ENCODE measurements at places on chromosomes 12 and 14.

GRCh38 chr14:36973806-36974442 lies 198.5 kb downstream of the SLC25A21 start:
- no peak for DNase-seq

- DNase-seq = no peak
Measured at GRCh38 chr14:98924046-98924445, 348.0 kb downstream of the BCL11B start.

- no peak for DNase-seq
Measured at GRCh38 chr14:97293659-97294058, 496.5 kb downstream of the VRK1 start.

DNA sequence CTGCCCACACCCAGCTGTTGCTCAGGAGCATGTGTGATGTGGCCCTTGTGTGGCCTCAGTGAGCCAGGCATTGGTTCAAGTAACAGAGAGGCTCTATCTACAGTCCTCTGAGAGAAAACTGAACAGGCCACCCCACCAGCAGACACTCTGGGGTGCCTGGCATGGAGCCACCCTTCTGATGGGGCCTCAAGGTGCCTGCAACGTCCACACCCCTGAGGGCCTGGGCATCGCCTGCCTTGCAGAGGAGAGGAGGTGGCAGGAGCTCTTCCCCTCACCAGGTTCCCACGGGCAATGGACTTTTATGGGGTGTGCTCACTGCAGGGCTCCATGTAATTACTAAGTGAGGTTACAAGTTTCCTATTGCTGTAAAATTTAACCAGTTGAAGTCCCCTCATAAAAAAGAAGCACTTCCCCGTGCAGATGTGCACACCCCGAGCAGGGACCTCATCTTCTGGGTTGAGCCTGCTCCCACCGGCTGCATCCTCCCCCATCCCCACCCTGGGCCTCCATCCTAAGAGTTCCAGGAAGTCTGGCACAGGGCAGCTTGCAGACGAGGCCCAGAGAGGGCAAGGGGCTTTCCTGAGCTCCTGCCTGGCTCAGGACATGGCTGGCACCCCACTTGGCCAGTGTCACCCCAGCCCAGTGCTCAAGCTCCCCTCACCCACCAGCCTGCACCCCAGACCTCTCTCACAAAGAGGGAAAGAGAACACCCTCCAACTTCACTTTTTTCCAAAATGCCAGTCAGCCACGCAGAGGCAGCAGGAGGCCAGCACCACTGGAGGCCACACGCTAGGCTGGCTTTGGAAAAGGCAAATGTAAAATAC lies 270.4 kb upstream of the RTL1 start:
- no peak for DNase-seq

- DNase-seq = no peak
Measured at GRCh38 chr12:26580619-26581018, 252.4 kb downstream of the ITPR2 start.

GRCh38 chr12:4894019-4894418 lies 15.7 kb upstream of the KCNA1 start:
- DNase-seq = no peak

DNA sequence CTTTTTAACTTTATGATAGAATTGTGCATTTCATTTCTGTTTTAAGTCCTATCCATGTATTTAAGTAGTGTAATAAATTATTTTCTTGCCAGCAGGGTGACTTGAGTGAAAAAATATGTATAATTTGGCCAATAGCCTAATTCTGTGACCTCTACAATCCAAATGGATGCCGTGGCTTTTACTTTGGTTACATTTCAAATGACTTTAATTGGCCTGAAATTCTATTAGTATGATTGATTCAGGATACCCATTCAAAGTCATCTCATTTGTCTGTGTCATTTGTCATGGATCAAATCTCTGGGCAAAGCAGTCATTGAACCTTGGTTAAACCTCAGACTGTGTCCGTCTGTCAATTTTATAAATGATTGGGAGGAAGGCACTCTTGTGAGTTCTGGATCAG lies 29.6 kb downstream of the CRADD start:
- DNase-seq = no peak

GRCh38 chr12:47449797-47450196 lies 256.0 kb downstream of the RPAP3 start:
- DNase-seq = no peak

- DNase-seq = no peak
Measured at GRCh38 chr12:68393417-68393816, 61.3 kb upstream of the MDM1 start.

DNA sequence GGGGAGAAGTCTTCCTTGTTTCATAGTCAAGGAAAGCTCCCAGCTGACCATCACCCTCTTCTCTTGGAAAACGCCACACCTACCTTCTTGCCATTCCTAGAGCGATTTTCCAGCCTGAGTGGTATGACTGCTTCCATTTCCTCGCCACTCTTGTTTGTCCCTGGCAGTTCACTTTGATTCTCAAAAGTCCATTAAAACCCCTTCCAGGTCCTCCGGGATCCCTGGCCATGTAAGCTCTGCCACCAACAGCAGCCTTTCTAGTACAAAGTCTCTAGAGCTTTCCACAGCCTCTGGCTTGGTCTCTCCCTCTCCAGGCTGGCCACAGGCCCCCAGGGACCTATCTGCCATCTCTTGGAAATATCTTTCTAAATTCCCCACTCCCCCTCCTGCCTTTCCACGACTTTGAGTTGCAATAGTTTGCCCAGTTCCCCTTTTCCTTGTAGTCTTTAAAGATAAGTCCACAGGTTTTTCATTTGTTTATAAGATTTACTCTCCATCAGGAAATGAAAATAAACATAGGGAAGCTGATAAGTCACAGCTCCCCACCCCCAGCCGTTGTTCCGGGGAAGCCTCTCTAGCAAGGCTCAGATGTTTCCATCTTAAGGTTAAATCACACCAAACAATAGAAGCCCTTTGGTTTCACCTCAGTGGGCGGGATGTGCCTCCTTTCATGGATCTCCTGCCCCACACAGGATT lies 42.9 kb upstream of the SINHCAF start:
- no peak for DNase-seq

DNA sequence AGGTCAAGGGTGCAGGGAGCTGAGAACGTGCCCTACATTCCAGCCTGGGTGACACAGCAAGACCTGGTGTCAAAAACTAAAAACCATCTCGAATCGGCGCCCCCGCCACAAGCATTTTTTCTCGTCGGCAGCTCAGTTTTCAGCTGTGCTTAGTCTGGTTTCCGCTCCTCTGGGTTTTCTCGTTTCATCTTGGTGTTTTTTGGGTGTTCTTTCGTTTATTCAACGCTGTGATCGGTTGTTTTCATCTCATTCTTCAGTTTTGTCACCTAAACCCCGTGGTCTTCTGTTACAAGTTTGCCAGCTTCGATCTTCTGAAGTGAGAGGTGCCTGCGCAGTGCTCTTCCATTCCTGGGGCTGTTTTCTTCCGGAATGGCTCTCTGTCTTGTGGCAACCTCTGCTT lies 41.4 kb downstream of the NOC4L start:
- DNase-seq = no peak

DNA sequence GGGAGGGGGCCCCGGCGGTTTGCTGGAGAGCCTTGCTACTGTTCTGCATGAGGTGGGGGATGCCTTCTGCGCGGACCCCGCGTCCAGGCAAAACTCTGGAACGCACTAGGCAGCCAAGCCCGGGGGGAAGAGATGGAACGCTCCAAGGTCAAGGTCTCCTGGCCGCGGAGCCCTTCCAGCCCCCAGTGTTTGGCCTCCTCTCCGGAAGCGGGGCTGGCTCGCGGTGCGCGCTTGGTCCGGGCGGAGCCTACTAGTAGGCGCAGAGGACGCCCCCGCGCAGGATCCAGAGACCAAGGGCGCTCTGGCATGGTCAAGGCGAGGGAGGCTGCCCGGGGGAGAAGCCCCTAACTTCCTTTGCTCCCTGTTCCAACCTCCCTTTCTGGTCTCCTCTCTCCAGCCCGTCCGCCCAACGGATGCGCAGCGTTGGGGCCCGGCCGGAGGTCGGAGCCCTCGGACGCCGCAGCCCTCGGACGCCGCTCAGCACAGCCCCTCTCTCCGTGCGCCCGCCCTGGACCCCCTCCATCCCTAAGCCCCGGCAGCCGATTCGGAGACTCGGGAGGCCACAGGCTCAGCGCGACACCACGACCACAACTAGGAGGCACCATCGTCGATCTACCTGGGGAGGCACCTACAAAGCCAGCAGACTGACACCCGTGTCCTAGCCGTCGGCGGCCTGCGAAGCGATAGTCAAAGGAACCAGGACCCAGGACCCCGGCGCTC lies 669 bp upstream of the KCNK13 start:
- no peak for DNase-seq

- no peak for DNase-seq
Measured at GRCh38 chr14:68606176-68606575, 186.7 kb downstream of the ZFP36L1 start.

- no peak for DNase-seq
Measured at GRCh38 chr12:116885491-116885890, 4.2 kb upstream of the HRK start.

- DNase-seq = no peak
Measured at GRCh38 chr14:34983786-34984185, 994 bp downstream of the SRP54 start.

DNA sequence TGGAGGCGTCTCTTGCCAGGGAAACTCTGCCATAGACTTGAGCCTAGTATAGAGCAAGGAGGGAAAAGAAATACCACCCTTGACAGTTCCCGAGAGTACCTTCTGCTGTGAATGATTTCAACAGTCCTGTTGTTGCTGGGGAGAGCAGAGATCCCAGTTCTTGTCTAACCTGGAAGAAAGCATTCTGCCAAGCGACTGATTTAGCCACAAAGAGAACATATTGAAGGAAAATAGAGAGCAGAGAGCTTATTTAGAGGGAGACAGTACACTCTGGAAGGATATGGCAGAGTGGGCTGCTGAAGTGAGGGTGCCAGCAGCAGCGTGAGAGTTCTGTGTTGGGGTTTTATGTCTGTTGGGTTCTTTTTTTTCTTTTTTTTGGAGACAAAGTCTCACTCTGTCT lies 966.9 kb upstream of the TMEM132C start:
- DNase-seq = no peak

- DNase-seq = no peak
Measured at GRCh38 chr12:102685841-102686240, 205.5 kb upstream of the IGF1 start.

- DNase-seq = no peak
Measured at GRCh38 chr14:60215520-60216420, 33.3 kb upstream of the PPM1A start.

DNA sequence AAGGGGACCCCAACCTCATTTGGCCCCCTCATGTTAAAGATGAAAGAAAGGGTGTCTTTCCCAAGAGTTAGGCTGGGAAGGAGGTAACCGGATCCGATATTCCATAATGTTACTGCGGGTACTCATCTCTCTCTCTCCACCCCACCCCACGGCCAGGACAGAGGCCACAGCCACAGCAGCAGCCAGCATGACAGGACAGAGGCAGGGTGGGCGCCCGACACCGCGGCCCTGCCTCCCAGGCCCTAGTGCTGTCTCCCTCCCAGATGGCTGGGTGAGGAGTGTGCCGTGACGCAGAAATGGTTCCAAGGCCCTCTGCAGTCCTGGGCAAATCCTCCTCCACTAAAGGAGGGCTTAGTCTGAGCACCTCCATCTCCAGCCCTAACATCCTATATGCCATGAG lies 6.2 kb downstream of the SLC6A12 start:
- DNase-seq = no peak

DNA sequence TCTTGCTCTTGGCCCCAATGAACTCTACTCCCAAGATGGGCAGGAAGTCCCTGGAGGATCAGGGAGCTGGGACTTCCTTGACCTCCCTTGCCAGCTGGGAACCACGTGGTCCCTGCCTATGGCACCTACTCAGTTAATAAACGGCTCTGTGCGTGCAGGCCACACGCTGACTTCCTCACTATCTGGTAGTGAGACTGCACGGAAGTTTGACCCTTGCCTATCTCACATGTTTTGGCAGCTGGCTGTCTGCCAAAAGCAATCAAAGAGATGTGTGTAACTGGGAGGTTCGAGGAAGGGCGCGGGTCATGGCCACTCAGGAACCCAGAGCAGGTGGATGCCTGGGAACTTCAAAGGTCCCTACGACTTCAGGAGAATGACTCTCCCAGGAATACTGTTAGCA lies 57.9 kb downstream of the RFLNA start:
- DNase-seq = no peak

- DNase-seq = no peak
Measured at GRCh38 chr12:46110928-46111699, 120.7 kb upstream of the SCAF11 start.

DNA sequence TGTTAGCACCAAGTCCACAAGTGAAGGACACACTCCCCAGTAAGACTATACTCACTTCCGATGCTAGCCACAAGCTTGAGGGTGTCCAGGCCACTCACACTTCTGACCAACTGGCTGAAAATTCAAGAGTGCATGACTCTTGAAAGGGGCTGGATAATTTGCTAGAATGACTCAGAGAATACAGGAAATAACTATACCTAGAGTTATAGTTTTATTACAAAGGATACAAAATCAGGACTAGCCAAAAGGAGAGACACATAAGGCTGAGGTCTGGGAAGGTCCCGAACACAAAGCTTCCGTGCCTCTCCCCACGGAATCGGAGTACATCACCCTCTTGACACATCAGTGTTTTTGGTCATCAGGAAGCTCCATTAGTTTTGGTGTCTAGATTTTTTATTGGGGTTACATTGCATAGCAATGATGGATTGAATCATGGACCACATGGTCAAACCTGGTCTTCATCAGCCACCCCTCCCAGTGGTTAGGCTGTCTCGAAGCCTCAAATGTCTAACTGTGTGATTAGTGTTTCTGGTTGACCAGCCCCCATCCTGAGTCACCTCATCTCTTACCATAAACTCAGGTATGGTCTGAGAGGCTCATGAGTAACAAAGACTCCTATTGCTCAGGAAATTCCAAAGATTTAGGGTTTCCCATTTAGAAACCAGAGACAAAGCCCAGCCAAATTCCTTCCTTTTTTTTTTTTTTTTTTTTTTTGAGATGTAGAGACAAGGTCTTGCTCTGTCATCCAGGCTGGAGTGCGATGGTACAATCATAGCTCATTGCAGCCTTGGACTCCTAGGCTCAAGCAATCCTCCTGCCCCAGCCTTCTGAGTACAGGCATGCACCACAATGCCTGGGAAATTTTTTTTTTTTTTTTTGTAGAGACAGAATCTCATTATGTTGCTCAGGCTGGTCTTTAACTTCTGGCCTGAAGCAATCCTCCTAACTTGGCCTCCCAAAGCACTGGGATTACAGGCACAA lies 472.0 kb upstream of the TBX3 start:
- no peak for DNase-seq

- DNase-seq = no peak
Measured at GRCh38 chr12:19967431-19967830, 400.9 kb upstream of the PDE3A start.

- no peak for DNase-seq
Measured at GRCh38 chr12:66199831-66200509, 11.0 kb downstream of the IRAK3 start.

GRCh38 chr12:8081251-8081920 lies 688 bp upstream of the NECAP1 start:
- DNase-seq = no peak

GRCh38 chr12:122934722-122935121 lies 31.5 kb downstream of the ABCB9 start:
- DNase-seq = no peak
